ENCODE measurements at places on chromosomes 3 and 15.

DNA sequence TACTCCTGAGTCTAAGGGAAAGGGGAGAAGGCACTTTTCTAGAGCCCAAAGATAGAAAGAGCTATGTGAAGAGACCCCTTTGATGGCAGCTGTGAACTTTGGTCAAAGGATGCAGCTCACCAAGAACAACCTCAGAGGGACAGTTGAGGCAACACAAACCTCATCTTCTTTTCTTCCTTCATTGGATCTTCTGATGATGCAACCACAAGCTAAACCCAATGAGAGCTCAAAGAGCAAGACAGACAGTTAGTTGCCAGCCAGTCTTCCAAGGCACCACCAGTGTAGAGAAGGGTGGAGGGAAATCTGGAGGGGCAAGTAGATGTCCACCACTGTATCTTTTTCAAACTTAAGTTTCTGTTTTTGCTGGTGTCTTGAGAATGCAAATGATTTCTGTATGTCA, 10.4 kb upstream of the MNS1 start:
- DNase-seq = no peak

- DNase-seq = no peak
These were observed 524.7 kb downstream of the DIPK2A start for GRCh38 chr3:144496141-144496835.

GRCh38 chr3:183038221-183038620, 57.9 kb upstream of the DCUN1D1 start:
- DNase-seq = no peak

GRCh38 chr15:52318729-52319500, 23.3 kb upstream of the MYO5C start:
- no peak for DNase-seq

GRCh38 chr3:45210308-45211041, 15.6 kb downstream of the TMEM158 start:
- DNase-seq = peak; percentile 79

DNA sequence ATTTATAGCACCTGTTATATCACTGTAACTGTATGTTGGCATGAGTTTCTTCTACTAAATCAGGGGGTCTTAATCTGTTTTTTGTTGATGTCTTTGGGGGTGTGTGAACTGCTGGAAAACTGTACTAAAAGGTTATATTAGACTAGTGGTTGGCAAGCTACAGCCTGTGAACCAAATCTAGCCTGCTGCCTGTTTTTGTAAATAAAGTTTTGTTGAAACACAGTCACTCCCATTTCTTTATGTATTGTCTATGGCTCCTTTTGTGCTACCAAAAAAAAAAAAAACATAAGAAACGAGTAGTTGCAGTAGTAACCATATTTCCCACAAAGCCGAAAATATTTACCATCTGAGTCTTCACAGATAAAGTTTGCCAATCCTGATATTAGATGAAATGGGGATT, 126.7 kb downstream of the AKAP13 start:
- DNase-seq = no peak

GRCh38 chr3:52361454-52361853, 45.3 kb downstream of the DNAH1 start:
- DNase-seq = no peak

DNA sequence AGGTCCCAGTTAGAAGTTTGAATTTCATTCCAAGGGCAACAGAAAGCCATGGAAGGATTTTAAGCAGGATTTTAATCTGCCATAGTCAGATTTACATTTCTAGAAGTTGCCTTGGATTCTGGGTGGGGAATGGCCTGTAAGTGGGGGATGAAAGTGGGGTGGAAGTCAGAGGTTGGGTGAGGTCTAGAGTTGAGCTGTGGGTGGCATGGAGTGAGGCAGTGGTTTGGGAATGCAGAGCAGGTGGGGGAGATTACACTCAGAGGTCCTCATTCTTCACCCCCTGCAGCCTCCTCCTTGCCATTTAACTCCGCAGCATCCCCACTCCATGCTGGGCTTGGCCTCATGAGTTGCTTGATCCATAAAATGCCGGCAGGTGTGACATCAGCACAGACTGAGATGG, 32.0 kb upstream of the CCDC174 start:
- DNase-seq = no peak

DNA sequence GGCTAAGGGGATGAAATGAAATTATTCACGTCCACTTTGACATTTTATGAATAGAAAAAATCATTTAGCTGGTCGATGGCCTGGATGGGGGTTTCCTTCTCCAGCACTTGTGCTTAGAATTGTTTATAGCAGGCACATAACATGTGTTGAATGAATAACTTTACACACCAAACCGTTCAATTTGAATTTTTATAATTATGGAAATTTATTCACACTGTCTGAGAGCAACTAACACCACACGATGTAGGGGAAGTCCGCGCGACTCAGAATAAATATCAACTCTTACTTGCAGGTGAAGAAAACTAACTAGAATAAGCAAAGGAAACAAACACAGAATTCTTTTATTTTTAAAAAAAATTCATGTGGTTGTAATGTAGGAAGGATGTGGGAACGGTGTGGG, 81.3 kb downstream of the MINAR1 start:
- DNase-seq = no peak

GRCh38 chr15:66622591-66623022, 56.8 kb upstream of the LCTL start:
- DNase-seq = no peak
